ENCODE measurements at places on chromosomes 2 and 18.
A peak's percentile ranks its signal among the peaks of the same experiment; 100 is the strongest.

DNA sequence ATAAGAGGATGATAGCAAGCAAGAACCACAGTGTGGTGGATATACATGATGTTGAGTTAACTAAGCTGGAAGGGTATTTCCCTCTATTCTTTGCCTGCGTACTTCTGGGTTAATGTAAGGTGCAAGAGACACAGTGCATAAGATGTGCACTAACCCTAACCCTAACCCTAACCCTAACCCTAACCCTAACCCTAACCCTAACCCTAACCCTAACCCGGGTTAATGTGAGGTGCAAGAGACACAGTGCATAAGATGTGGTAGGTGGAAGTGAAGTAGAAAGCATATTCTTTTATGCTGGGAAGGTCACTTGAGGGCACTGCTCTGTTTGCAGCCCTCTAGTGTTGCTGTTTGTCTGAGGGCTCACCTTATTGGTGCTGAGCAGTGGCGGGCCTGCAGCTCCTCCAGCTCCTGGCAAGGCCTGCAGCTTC is 181.5 kb upstream of the ITGA4 start:
- no peak for DNase-seq

GRCh38 chr2:47056374-47056773 is 98.7 kb downstream of the STPG4 start:
- DNase-seq, result no peak

DNA sequence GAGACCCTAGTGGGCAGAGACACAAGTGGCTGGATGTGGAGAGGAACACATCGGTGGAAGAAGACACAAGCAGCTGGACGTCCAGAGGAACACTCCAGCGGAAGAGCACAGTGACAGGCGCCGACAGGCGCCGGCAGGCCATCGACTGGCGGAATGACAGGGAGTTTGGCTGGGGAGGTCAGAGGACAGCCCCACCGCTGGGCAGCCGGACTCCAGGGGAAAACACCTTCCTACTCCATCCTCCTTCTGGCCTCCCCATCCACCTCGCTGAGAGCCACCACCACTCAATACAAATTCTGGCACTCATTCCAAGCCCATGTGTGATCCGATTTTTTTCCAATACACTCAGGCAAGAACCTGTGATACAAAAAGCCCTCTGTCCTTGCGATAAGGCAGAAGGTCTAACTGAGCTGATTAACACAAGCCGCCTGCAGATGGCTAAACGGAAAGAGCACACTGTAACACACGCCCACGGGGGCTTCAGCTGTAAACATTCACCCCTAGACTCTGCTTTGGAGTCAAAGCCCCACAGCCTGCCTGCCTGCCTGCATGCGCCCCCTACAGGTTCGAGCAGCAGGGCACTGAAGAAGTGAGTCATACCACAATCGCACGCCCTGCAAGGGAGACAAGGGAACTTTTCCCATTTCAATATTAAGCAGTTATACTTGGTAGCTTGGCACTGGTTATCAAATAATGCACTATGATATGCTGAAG is 50.2 kb upstream of the LRP1B start:
- DNase-seq, result no peak

DNA sequence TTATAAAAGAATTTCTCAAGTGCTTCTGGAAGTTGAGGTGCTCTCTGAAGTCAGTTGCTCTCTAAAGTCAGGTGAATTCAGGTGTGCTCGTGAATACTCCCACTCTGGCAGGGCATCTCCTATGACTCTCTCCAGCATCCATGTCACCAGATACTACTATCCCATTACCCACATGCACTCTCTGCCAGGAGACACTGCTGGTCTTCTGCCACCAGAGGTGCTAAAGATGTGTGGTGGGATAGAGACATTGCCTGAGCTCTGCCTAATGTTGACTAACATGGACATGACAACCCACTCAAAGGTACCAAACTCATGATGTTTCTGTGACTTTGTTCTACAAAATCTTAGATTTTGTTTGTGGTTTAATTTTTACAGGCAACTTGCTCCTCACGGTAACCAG is 106.4 kb upstream of the HNRNPA3 start:
- no peak for DNase-seq

GRCh38 chr2:241271706-241272302 is 43.7 kb downstream of the HDLBP start:
- peak; percentile 39 for DNase-seq

- DNase-seq, result no peak
These were observed 317.4 kb upstream of the HNRNPA3 start for GRCh38 chr2:176895158-176895557.

DNA sequence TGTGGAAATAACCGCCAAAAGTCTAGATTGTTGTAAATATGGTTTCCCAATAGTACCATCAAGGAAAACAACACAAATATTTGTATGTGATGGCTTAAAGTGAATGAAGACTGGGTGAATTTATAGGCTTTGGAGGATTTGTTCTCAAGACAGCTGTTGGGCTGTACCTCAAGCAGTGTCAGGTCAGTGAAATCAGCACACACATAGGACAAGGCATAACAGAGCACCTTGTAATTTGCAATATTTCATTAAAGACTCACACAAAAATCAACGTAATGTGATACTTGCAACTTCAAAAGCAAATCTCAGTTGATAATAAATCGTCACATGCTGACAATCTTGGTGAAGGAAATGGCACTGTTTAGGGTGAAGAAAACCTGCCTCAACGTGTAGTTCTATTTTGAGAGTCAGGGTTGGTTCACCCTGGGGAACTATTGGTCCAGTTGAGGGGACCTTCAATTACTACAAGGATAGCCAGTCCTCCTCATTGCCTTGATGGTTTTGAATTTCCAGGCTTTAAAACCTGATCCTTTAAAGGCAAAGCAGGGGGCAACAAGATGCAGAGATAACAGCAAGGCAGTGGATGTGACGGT is 126.8 kb upstream of the ST6GAL2 start:
- DNase-seq, result no peak

- DNase-seq, result no peak
These were observed 613.5 kb upstream of the SETBP1 start for GRCh38 chr18:44067186-44067585.

- no peak for DNase-seq
These were observed 31.2 kb downstream of the C1D start for GRCh38 chr2:68031542-68032160.

DNA sequence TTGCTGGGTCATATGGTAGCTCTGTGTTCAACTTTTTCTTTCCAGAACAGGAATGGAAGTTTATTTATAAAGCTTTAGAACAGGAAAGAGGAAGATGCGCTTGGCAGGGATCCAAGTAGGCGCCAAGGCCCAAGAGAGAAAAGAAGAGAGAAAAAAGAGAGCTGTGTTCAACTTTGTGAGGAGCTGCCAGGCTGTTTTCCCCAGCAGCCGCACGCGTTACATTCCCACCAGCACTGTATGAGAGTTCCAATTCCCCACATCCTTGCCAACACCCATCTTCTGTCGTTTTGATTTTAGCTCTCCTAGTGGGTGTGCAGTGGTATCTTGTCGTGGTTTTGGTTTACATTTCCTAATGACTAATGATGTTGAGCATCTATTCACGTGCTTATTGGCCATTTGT is 51.4 kb downstream of the KCNF1 start:
- no peak for DNase-seq

Data from GM12891 (cell line).